ENCODE measurements at places on chromosomes 1 and 21.

- DNase-seq, result no peak
These were observed 17.0 kb upstream of the CAPN8 start for GRCh38 chr1:223682502-223682901.

GRCh38 chr1:235595079-235595478 is 54.5 kb downstream of the GNG4 start:
- DNase-seq, result no peak

DNA sequence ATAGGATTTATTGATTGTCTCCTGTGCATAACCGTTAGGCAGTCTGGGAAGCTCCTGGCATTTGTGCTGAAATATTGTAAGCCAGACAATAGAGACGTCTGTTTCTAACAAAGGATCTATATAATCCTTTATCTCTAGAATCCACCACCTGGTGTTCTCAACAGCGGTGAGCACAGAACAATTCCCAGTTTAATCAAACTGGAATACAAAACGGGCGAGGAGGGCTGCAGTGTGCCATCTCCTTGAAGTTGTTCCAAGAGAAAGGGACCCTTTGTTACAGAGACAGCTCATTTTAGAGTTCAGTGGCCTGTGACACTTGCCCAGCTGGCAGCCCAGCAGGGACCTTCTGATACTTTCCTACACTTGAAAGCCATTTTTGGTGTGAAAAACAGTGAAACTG is 162.8 kb upstream of the IVNS1ABP start:
- DNase-seq, result no peak

GRCh38 chr1:6126028-6126427 is 54.1 kb downstream of the CHD5 start:
- no peak for DNase-seq

DNA sequence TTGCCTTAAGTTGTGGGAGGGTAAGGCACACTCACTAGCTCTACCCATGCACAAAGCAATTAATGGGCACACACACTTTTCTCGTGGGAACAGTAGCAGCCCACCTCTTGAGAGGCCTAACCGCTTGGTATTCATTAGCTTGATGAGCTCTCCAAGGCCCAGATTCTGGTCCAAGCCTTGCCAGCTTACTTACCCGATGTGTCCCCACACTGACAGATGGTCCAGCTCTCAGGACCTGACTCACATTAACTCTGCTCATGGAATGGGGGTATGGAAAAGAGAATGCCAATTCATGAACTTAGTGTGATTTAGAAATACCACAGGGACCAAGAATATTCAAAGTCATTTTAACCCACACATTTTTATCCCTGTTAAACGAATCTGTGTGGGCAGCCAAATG is 106.8 kb upstream of the CACHD1 start:
- DNase-seq, result no peak

GRCh38 chr1:1080951-1081310 is 6.8 kb upstream of the RNF223 start:
- DNase-seq, result no peak

DNA sequence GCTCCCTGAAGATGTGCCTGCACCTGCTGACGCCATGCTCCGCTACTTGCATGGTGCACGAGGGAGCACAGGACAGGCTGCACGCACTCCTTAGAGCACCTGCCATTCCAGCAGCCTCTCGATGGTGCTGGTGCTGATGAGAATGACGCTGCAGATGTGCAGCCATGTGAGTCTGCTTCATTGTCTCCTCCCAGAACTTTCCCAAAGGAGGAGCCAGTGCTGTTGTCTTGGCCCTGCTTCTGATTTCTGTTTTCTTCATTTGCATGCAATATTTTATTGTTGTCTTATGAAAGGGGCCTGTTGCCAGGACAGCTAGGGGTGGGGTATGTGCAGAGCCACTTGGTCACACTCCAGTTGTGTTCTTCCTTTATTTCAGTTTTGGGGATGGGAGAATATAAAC is 70.1 kb downstream of the PCBP3 start:
- DNase-seq, result no peak

- DNase-seq, result peak; percentile 61
These were observed 26.8 kb downstream of the TMEM201 start for GRCh38 chr1:9615316-9616063.

GRCh38 chr1:65277605-65278347 is 31.6 kb upstream of the DNAJC6 start:
- DNase-seq, result no peak

DNA sequence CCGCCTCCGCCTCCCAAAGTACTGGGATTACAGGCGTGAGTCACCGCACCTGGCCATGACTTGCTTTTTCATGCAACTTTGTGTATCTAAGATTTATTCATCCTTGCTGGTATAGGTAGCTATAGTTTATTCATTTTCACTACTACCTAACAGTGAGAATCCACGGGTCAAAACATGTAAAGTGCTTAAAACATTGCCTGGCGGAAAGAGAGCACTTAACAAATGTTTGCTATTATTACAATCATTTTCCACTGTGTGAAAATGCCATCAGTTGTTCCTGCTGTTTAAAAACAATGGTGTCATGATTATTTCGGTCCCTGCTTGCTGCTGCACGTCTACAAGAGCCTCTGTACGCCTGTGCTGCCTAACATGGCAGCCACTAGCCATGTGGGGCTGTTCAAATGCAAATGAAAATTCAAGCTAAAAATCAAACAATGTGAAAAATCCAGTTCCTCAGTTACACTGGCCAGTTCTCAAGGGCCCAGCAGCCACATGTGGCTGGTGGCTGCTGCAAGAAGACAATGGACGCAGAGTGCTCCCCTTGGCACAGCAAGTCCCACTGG is 65.1 kb downstream of the CLSTN1 start:
- DNase-seq, result no peak

DNA sequence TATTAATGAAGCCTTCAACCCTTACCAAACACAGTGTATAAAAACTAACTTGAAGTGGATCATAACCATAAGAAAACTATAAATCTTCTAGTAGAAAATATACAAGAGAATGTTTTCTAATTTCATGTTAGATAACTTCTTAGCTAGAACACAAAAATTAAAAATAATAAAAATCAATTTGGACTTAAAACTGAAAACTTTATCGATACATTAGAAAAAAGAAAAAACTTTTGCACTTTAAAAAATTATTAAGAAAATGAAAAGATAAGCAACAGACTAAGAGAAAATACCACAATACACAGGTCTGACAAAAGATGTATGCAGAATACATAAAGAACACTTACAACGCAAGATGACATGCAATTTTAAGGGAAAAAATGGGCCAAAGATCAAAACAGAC is 8.7 kb downstream of the COP1 start:
- no peak for DNase-seq

GRCh38 chr1:89686520-89686919 is 53.6 kb downstream of the LRRC8C start:
- DNase-seq, result no peak

- DNase-seq, result no peak
These were observed 200.9 kb upstream of the IVNS1ABP start for GRCh38 chr1:185517808-185518419.

DNA sequence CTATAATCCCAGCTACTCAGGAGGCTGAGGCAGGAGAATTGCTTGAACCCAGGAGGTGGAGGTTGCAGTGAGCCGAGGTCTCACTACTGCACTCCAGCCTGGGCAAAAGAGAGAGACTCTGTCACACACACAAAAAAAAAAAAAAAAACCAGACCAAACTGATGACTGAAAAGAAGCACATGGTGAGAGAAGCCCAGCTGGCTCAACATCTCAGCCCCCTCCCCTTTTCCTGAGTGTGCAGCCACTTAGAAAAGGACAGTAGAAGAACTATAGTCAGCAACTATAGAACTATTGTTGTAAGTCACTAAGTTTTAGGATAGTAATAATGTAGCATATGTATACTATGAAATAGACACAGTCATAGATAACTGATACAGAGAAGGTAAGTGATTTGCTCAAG is 87.2 kb upstream of the RALGPS2 start:
- DNase-seq, result no peak

- DNase-seq, result peak; percentile 2
These were observed 139.1 kb downstream of the DUSP10 start for GRCh38 chr1:221602830-221603229.

- DNase-seq, result no peak
These were observed 9.5 kb upstream of the NDUFS5 start for GRCh38 chr1:39016604-39017171.

GRCh38 chr1:56404561-56405030 is 174.8 kb downstream of the PLPP3 start:
- no peak for DNase-seq

DNA sequence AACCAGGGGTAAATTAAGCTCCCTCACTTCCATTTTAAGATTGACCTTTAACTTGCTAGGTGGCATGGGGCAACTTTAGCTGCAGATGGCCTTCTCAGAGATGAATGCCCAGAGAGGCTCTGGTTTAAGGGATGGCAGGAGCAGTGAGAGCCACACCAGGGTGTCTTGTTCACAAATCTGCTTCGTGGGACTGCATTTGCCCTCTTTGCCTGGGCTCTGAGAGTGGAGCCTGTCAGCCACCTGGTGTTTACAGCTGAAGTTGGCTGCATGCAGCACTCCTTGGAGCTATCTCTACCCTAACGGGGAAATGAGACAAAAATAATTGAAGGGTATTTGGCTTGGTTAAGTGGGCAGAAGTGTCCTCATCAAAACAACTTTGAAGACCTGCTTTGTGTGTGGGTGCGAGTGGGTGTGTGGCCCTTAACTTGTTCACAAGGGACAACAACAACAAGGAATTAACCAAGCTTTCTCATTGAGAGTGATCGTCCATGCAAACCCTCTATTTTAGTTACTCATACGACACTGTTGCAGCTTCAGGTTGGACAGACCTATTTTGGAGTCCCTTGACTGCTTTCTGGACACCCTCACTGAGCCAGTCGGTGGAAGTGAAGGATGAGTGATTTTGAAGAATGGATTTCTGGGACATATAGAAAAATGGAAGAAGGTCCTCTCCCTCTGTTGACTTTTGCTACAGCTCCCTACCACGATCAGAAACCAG is 29.8 kb downstream of the PGM1 start:
- DNase-seq, result no peak

DNA sequence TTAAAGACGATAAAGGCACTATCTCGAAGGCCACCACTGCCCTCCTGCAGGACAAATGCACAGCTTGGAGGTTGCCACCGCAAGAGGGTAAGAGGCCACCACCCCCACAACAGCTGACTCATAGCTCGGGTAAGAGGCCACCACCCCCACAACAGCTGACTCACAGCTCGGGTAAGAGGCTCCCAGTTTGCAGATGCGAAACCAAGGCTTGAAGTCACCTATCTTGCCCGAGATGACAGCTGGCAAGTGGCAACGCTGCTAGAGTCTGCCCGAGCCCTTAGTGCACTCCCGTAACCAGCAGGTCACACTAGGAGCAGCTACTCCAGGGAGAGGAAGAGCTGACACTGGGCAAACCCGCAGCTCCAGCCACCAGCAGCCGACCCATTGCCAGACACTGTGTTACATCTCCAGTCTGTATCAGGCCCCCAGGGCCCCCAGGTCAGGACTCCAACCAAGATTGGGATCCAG is 17.1 kb upstream of the SPSB1 start:
- peak; percentile 96 for DNase-seq

GRCh38 chr1:14600405-14601112 is 2.1 kb downstream of the KAZN start:
- no peak for DNase-seq

- no peak for DNase-seq
These were observed 51.9 kb upstream of the ASPM start for GRCh38 chr1:197198333-197198732.

- DNase-seq, result no peak
These were observed 30.9 kb downstream of the RGS5 start for GRCh38 chr1:163171826-163172225.

GRCh38 chr1:99441299-99442095 is 177.2 kb downstream of the PLPPR4 start:
- DNase-seq, result peak; percentile 52

DNA sequence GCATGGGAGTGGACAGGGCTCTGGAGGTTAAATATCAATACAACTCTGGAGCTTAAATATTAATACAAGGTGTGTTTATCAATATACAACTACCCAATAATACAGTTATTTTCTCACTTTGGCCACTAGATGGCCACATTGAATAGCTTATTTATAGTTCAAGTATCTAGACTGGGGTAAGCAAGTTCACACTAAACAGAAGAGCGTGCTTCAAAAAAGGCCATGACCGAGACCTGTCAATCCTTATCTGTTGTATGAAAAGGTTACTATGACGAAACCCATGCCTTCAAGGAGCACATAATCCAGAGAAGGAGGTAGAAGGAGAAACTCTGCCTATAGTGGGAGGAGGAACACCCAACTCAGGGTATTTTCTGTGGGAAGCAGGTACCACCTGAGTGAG is 29.1 kb downstream of the CHML start:
- DNase-seq, result peak; percentile 71

- DNase-seq, result no peak
These were observed 16.9 kb upstream of the COL18A1 start for GRCh38 chr21:45388011-45388521.

DNA sequence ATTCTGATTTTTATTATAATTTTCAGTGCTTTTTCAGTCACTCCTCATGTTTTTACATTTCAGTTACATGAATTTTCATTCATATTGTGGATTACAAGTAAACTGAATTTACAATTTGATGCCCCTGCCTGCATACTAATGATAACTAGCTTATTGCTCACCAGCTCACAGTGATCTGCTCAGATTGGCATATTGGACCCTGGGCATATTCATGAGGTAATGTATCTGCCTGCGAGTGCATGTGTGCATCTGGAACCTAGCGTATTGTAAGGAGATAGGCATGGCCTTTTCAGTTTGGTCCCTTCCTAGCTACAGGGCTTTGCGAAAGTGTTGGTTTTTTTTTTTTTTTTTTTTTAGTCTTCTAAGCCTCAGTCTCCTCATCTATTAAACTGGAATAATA is 213.7 kb downstream of the SDCCAG8 start:
- no peak for DNase-seq

DNA sequence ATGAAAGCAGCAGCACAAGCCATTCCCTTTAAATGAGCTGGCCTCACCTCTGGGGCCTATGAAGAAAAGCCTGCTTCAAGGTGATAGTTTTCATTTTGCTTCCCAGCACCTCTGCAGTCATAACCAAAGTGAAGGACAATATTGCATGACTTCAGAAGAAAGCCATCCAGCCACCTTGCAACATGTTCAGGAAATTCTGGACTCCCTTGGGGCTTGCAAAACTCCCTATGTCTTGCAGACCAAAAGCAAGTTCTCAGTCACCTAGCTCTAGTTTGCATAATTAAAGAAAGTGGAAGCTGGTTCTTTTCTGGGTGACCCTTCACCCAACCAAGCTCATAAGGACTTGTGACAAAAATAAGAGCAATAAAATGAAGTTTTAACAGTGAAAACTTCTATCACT is 87.6 kb downstream of the GFI1 start:
- DNase-seq, result peak; percentile 66

DNA sequence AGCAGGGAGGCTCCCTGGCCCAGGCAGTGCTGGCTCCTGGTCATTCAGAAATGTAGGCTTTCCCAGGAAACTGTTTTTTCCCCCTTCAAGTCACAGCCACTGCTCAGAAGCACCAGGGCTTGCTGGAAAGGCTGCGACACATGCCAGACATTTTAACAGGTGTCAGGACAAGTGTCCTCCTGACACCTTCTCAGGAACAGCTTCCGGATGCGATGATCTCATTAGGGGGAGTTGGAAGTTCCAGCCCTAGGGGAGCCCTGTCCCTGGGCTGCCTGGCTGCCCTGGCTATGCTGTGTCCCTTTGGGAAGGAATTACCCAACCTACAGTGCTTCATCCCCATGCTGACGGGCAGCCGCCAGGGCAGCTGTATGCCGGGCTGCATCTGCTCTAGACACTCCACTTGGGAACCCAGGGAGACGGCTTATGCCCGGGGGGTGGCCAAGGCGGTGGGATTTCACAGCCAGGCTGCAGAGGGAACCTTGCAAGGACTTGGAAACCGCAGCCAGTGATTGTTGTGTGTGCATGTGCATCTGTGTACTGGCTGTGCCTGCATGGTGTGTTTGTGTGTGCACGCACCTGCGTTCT is 41.8 kb downstream of the AJAP1 start:
- DNase-seq, result no peak
